Nephron progenitor cell (in vitro differentiated cells): ENCODE measurements at places on chromosomes 2 and 18.
A peak's percentile ranks its signal among the peaks of the same experiment; 100 is the strongest.

- no peak for DNase-seq
These were observed 693.4 kb upstream of the TMEFF2 start for GRCh38 chr2:192888109-192888508.

DNA sequence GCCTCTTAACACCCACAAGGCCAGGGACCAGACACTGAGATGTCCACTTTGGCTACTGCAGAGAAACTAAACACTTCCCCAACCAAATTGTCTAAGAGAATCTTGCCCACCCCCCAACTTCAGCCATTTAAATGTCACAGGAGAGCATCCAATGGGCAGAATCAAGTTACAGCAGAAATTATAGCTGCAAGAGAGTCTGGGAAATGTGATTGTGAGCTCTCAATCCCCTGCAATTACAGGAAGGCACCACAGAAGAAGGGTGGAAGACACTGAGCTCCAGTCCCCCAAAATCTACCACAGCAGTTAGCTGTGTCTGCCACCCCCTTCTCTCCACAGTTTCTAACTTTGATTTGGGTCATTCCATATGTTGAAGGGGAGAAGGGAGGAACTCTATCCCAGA is 103.5 kb upstream of the ATL2 start:
- DNase-seq = no peak

DNA sequence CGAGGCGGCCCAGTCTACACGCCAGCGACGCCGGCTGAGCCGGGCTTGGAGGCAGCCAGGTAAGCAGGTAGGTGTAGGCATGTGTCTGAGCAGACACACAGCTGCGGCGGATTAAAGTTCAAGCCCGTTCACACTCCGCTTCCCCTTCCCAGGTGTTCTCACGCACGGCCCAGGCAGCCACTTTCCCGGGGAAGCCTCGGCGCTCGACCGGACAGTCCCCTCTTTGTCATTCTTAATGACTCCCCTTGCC is 367 bp downstream of the TGFA start:
- no peak for DNase-seq

- DNase-seq = peak; percentile 29
These were observed 164.1 kb downstream of the KLHL29 start for GRCh38 chr2:23549051-23549450.

GRCh38 chr18:63604791-63605567 is 17.8 kb downstream of the SERPINB13 start:
- no peak for DNase-seq
